ENCODE measurements at places on chromosomes 5 and 9.

DNA sequence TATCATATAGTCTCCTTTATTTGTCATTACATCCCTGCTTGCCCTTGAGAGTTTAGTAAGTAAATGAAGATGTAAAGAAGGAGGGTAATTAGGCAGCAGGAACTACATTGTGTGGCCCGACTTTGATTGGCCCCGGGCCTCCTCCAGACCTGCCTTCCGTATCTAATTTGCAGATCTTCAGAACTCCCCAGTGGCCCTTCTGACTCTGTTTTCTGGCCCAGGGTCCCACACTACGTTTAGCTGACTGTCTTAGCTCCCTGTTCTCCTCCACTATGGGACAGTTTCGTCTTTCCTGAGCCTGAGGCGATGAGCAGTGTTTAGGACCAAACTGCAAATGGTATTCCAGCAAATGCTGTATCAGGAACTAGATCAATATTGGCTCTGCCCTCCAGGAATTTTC is 21.6 kb upstream of the CTSL start:
- DNase-seq = no peak

GRCh38 chr5:61621202-61621650 is 289.2 kb downstream of the ZSWIM6 start:
- DNase-seq = no peak

GRCh38 chr5:3302228-3302627 is 293.4 kb upstream of the IRX1 start:
- no peak for DNase-seq

GRCh38 chr9:89768051-89768450 is 163.2 kb downstream of the GADD45G start:
- no peak for DNase-seq

GRCh38 chr9:98418578-98419259 is 163.3 kb upstream of the TBC1D2 start:
- DNase-seq = no peak

DNA sequence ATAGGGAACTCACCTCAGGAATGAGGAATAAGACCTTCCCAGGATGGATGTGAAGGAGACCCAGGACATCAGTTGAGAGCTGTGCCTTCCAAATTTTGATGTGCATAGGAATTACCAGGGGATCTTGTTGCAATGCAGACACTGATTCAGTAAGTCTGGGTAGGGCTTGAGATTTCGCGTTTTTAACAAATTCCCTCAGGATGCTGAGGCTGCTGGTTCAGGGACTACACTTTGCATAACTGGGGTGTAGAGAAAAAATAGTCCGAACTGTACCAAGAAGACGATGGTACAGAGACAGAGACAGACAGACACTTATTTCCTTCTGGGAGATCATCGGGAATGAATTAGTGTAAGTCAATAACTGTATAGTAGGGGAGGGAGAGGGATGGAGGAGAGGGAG is 82.3 kb upstream of the FREM1 start:
- no peak for DNase-seq

DNA sequence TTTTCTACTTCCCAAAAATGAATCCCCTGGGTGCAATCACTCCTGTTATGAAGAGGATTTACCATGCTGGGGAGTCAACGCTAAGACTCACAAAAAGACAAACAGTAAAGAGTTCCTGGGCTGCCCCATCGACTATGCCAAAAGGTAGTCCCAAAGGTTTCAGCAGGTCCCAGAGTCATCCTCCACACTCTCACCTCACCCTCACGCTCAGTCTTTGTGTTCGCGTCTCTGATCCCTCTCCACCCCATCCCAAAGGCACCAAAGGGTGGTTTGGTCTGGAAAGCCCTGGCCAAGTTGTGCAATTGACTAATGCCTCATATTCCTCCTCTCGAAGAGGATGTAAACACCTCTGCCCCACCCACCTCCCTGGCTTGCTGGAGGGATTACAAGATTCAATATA is 240.2 kb upstream of the NFIL3 start:
- no peak for DNase-seq

DNA sequence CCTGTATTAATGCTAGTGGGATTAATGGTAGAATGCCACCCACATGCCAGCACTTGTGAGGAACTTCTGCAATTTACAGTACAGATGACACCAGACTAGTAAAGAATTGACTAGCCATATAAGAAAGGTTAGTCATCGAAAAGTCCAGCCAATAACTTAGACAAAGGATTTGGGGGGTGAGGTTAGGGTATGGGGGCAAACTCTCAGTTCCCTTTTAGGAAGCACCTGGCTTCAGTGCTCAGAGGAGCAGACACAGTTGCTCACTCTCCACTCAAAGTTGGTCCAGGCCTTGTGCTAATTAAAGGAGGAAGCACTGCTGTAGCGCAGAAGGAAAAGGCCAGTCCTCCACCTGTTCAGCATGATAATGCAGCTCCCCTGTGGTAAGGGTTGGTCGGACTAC is 25.2 kb downstream of the TGFBR1 start:
- DNase-seq = no peak

DNA sequence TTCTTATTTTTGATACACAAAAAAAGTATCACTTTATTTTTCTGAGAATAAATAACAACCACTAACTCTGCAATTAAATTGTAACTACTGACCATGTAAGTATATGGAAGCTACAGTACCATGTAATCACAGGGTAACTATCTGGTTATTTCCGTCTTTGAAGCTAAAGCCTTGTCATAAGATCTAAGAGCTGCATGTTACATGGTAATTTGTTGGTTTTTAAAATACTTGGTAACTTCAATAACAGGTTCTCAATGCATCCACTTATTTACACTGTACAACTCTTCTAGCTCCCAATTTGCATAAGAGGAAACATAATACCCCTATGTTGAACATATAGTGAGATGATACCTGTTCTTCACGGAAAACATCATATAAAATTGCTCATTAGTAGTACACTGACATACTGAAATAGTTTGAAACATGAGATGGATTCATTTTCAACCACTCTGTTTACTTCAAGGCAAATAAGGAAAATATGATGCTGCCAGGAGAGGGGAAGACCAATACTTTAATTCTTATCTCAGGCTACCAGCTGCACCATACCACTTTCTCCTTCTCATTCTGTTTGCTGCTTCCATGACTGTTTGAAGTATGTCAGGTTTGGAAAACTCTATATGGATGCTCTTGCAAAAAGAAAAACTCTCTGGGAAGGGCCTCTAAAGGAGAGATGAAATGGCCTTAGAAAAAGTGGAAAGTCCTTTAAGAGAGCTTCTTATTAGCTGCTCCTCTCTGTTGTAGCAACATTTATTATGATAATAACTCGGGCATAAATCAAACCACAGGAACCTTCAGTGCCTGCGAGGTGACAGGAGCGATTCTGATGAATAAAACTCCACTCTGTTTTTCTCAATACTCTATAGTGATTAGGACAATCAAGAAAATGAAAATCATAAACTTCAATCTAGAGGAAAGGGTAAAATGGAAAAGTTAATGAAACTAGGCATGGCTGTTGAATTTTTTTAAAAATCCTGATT is 150.2 kb downstream of the KIAA0825 start:
- DNase-seq = no peak
